Neural crest cell (in vitro differentiated cells): ENCODE measurements at places on chromosomes 13 and 19. TPM values are rescaled to one million over a fixed set of nuclear protein-coding genes. Genes with fewer than 3 reads are reported as not detected.

The TJP3 gene
- not detected in 2 replicates for total RNA-seq

The DACH1 gene
- 23.7 and 24.6 TPM in 2 replicates for total RNA-seq

The BLOC1S3 gene
- 9.3 and 9.7 TPM in 2 replicates for total RNA-seq

The COMP gene
- not detected in 2 replicates for total RNA-seq

The CYP2A7 gene
- total RNA-seq = not detected in 2 replicates

The PSG6 gene
- not detected in 2 replicates for total RNA-seq

The RXFP2 gene
- total RNA-seq = not detected in 2 replicates

The CGB8 gene
- not detected in 2 replicates for total RNA-seq

The ZNF575 gene
- total RNA-seq = 0.57 and 0.72 TPM in 2 replicates

The UHRF1 gene
- 219 and 223 TPM in 2 replicates for total RNA-seq

The DCT gene
- 0.12 and 0.43 TPM in 2 replicates for total RNA-seq

The IL12RB1 gene
- total RNA-seq = not detected in 2 replicates

The ZNF568 gene
- 5.9 and 6.1 TPM in 2 replicates for total RNA-seq

The ZNF835 gene
- total RNA-seq = 0.11 TPM in 1 of 2 replicates, not detected in the other

The FGF22 gene
- 0.51 and 0.84 TPM in 2 replicates for total RNA-seq

The B3GNT8 gene
- 0.86 TPM in 2 replicates for total RNA-seq

The CBARP gene
- 26.2 and 27.1 TPM in 2 replicates for total RNA-seq

The ITGBL1 gene
- total RNA-seq = not detected in 2 replicates

The FAM216B gene
- not detected in 2 replicates for total RNA-seq

The HCST gene
- not detected in 2 replicates for total RNA-seq

The ELANE gene
- not detected in 2 replicates for total RNA-seq

The RNF17 gene
- not detected in 2 replicates for total RNA-seq

The CCL25 gene
- not detected in 2 replicates for total RNA-seq

The KASH5 gene
- total RNA-seq = not detected in 2 replicates

The B9D2 gene
- 11.7 and 13.8 TPM in 2 replicates for total RNA-seq

The LCP1 gene
- total RNA-seq = 7.6 and 8.5 TPM in 2 replicates

The C13orf42 gene
- not detected in 2 replicates for total RNA-seq

The NLRP7 gene
- not detected in 2 replicates for total RNA-seq

The ZNF816 gene
- 12.0 and 13.8 TPM in 2 replicates for total RNA-seq

The ALOX5AP gene
- total RNA-seq = not detected in 2 replicates

The IZUMO2 gene
- not detected in 2 replicates for total RNA-seq

The VSTM1 gene
- total RNA-seq = not detected in 2 replicates

The PVR gene
- 20.4 and 22.5 TPM in 2 replicates for total RNA-seq

The CATSPERD gene
- not detected in 2 replicates for total RNA-seq
